Hippocampal formation (tissue), 2 donors: ENCODE measurements at places on chromosomes 2 and 18.

- no peak for DNase-seq
Measured at GRCh38 chr2:120684289-120685065, 51.2 kb upstream of the GLI2 start.

DNA sequence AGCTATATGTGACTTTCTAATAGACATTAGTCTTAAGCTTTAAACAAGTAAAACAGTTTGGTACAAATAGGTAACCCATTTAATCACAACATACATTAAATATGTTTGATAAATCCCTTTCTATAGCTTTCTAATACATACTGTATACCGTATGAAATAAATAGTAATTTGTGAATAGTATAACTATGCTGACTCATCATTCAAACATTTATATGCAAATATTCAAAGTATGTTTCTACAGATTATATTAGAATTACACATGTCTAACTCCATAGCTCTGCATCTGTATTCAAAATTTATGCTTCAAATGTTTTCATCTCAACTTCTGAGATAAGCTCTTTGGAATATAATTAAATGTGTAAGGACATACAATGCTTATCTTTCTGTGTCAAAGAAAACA is 142.7 kb upstream of the ZNF804A start:
- no peak for DNase-seq

GRCh38 chr2:66507673-66508201 is 72.8 kb downstream of the MEIS1 start:
- DNase-seq = no peak

DNA sequence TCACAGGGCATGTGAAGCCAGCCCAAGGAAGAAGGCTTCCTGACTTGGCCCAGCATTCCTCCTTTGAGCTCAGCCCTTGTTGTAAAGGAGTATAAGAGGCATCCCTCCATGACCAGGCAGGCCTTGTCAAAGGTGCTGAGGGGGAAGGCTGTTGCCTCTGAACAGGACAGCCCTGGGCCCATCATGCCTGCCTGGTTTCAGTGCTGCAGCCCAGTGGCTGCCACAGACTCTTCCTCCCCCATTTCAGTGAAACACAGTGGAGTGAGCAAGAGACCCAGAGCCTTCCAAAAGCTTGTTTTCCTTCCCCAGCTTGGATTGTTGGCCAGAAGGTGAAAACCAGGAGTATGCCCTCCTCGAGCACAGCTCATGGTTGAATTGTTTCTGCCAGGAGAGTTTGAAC is 19.9 kb upstream of the RPL37A start:
- DNase-seq = no peak

- DNase-seq = no peak
Measured at GRCh38 chr18:63312019-63312409, 7.6 kb downstream of the BCL2 start.

DNA sequence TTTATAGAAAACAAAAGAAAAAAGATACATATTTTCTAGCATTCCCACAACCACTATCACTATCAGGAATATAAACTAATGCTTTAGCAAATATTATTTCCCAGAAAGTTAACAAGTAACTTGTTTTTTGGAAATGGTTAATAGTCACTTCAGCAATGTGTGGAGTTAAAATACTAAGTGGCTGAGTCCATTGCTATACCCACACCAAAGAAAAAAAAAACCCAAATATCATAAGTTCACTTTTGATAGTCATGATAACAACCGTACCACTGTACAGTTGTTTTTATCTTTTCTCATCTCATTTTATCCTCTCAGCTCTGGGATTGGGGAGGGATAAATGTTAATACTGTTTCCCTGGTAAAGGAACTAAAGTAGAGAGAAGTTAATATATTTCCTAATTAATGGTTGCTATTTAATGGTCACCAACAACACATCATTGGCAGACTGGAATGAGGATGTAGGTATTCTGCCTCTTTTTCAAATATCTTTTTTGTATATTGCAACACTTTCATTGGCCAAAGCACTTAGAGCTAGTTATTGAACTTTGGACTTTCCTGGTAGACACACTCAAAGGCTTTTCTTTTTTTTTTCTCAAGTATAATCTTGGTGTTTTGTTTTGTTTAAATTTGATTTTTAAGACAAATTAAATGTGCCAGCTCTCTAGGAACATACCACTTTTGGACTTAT is 18.4 kb upstream of the KANSL1L start:
- DNase-seq = no peak

GRCh38 chr18:3368193-3368592 is 81.8 kb upstream of the TGIF1 start:
- DNase-seq = no peak
